Activated T-cell treated with anti-CD3 and anti-CD28 coated beads, Interleukin-2, amount 50 U/mL, for 48 hours (primary cell): ENCODE measurements at places on chromosomes 16 and 17.

DNA sequence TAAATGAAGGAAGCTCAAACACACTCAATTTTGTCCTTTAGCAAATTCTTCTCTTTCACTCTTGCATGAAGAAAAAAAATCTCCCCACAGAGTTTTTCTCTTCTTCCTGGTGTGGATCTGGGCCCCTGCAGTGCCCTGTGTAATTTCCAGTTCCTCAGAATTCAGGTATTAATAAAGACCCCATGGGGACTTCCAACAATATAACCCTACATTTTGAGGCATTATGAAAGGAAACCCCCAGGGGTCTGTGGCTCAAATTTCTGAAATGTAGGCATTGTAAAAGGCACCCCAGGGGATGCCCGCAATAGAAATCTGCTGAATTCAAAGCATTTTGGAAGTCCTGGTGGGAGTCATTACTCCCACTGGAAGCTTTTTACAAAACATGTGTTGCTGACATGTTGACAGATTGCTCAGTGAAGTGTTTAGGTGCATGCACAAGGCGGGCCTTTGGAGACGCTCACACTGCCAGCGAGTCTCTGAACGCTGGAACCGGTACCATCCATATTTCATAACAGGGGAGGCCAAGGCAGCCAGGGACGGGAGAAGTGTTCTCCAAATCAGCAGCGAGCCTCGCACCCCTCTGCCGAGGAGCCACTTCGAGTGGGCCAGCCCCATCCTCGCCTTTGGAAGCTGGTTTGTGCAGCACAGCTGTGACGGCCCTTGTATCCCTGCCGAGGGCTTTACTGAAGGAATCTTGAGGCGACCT is 154.0 kb downstream of the ZNF423 start:
- no peak for DNase-seq

DNA sequence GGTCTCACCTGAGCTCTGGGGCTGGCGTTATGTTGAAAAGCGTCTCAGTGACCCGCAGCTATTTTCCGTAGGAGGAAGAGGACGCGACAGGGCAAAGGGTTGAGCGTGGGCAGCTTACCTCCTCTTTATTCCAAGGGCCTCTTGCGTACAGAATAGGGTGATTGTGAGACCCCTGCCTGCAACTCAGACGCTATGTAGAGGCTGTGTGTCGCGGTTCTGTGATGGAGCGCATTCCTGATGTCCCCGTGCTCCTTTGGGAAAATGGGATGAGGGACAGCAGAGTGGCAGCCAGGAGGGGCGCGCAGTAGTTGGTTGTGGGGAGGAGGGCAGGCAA is 531 bp upstream of the CDH8 start:
- no peak for DNase-seq

DNA sequence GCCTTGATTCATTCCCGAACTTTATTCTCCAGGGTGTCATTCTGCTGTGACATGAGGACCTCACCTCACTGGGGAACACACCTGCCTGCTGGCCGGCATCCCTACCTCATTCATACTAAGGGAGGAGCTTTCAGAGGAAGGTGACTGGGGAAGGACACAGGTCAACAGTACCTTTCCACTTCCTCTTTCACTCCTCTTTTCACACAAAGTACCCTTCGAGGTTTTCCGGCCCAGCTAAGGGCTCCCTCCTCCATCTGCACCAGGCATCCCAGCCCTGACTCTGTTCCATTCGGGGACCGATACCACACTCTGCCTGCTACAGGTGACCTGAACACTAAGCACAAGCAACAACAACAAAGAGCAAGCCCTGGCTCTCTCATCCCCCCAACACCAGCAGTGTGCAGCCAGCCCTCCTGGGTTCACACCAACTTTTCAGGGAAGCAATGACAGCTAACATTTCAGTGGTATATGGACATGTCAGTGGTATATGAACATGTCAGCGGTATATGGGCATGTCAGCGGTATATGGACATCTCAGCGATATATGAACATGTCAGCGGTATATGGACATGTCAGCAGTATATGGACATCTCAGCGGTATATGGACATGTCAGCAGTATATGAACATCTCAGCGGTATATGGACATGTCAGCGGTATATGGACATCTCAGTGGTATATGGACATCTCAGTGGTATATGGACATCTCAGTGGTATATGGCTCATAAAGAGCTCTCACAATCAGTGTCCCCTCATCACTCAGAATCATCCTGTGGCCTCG is 16.0 kb downstream of the TRIM25 start:
- no peak for DNase-seq

- DNase-seq: no peak
Observed at GRCh38 chr17:78617511-78618061, 40.4 kb upstream of the DNAH17 start.

DNA sequence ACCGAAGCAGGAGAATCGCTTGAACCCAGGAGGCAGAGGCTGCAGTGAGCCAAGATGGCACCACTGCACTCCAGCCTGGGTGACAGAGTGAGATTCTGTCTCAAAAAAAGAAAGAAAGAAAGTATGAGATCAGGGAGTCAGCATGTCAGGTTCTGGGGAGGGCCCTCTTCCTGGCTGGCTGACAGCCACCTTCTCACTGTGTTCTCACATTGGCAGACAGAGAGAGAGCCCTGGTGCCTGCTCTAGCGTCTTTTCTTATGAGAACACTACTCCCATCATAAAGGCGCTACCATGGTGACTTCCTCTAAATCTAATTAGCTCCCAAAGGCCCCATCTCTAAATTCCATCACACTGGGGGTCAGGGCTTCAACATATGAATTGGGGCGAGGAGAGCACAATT is 27.6 kb upstream of the RBBP6 start:
- no peak for DNase-seq

GRCh38 chr17:75685499-75685898 is 18.4 kb downstream of the SAP30BP start:
- no peak for DNase-seq

- DNase-seq: no peak
Observed at GRCh38 chr17:34313164-34313563, 6.1 kb upstream of the CCL8 start.

DNA sequence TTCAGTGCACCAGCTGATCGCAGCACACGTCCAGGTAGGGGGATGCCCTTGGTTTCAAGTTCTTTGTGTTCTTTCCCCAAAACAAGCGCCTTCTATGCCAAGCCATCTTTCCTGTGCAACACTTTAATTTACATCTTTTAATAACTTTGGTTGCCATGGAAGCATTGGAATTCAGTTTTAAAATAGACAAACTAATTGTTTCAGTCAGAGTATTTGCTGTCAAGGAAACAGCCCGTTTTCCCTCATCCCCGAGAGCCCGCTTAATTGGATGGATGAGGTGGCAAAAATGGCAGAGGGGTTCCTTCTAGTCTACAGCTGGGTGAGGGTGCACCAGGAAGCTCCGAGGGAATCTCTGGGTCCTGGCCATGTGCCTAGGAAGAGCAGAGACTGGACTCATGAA is 793.7 kb upstream of the EEF2KMT start:
- no peak for DNase-seq

- no peak for DNase-seq
Observed at GRCh38 chr17:68834328-68834836, 120.8 kb downstream of the ABCA8 start.
